ENCODE measurements at places on chromosomes 2 and 18.
A peak's percentile ranks its signal among the peaks of the same experiment; 100 is the strongest.

GRCh38 chr2:223044092-223044836 lies 7.7 kb upstream of the KCNE4 start:
- no peak for DNase-seq

DNA sequence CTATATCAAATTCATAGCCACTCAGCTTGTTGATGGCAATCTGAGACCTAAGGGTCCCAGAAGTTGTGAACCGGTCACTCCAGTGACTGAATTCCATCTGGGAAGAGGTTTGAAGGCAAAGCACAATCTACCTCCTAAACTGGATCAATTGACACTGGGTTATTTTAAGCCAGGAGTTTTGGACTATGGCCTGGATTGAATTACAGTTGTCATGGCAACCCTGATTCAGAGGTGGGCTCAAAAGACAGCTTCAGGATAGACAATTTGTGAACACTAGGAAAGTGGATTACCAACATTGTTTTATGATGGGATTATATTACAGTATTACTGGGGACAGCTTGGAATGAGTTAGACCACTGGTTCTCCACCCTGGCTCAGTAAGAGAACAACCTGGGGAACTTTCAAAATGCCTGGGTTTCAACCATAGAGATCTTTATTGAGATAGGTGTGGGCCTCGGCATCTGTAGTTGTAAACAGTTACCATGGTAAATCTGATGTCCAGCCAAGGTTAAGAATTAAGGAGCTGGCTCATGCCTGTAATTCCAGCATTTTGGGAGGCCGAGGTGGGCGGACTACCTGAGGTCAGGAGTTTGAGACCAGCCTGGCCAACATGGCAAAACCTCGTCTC lies 58.8 kb downstream of the MFSD6 start:
- no peak for DNase-seq

GRCh38 chr2:9008951-9009664 lies 5.6 kb upstream of the MBOAT2 start:
- DNase-seq = no peak

DNA sequence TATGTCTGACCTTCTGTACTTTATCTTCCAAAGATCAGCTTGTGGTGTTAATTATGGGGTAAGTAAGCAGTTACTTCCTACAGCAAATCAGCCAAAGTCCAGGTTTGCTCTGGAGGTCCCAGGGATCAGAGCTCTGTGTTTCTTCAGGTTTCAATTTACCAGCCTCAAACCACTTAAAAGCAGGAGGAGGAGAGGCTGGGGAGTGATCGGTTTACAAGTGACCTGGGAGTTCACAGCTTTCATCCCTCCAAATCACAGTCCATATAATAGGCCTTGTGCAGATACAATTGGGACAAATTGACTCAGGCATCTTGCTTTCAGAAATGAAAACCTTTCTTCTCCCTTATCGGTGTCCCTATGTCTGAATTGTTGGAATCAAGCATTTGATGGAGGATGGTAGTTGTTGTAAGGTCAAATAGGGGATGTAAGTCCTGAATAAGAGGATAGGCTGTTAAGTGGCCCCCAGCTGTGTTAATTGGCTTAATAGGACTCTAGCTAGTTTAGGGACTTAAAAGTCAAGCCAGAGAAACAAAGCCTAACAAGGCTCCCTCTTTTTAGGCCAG lies 188.0 kb upstream of the NT5C1B start:
- DNase-seq = no peak

GRCh38 chr18:41165625-41166024 lies 789.4 kb upstream of the PIK3C3 start:
- DNase-seq = no peak

DNA sequence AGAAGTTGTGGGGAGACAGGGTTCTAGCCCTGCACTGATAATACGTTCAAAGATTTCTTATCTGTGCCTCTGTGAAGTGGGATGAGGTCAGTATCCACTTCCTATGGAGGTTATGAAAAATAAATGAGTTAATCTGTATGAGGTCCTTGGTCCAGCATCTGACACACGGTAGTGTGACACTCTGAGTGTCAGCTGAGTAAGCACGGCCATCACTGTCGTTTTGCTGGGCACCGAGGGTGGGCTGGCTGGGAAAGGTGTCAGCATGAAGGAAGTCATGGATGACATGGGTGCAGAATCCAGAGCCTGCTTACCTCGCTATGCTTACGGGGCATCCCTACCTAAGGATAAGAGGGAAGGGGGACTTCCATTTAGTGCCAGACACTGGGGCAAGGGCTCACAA lies 150.3 kb downstream of the INHBB start:
- no peak for DNase-seq

- DNase-seq = no peak
Observed at GRCh38 chr2:24511894-24512293, 20.8 kb downstream of the NCOA1 start.

DNA sequence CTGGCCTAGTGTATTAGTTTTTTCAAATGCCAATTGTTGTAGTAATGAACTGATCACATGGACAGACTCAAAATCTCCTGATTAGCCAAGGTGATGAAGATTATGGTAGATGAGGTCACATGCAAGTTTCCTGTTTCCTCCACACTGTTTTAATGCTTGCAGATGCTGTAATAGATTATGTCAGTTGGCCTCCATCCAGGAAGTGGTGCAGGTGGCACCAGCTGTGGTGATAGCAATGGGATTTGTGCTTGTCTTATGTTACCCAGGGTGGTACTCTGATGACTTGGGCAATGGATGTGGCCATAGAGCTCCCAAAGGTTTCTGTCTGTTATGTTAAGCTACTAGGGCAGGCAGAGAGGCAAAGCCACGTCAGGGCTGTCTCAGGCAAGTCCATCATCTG lies 332.9 kb upstream of the DDX18 start:
- DNase-seq = no peak

DNA sequence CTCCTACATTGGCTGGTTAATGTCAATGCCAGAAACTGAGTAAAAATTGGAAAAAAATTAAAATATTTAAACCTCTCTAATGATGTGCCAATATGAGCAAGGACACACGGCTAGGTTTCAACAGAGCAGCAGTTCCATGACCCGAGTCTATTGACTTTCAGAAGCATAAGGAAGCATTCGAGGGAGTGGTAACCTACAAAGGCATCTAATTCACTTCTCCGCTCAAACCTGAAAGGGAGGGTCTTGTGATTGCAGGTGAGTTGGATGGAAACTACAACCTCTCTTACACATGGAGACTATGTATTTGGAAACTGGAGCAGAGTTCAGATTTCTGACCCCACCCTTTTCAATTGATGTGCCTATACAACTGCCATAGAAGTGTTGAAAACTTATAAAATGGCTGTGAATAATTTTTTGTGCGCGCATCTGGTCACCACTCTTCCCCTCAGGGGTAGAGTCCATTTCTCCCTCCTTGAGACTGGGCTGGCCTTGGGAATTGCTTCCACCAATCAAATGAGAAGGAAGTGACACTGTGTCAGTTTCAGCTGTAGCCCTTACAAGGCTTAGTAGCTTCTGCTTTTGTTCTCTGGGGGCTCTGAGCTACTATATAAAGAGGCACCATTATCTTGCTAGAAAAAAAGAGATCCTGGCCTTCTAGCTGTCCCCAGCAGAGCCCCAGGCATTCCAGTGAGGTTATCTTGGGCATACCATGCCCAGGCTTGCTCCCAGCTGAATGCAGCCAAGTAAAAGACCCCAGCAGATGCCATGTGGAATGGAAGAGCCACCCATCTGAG lies 278.0 kb downstream of the EPHA4 start:
- DNase-seq = no peak

- no peak for DNase-seq
Observed at GRCh38 chr18:36903215-36903928, 74.4 kb downstream of the KIAA1328 start.

DNA sequence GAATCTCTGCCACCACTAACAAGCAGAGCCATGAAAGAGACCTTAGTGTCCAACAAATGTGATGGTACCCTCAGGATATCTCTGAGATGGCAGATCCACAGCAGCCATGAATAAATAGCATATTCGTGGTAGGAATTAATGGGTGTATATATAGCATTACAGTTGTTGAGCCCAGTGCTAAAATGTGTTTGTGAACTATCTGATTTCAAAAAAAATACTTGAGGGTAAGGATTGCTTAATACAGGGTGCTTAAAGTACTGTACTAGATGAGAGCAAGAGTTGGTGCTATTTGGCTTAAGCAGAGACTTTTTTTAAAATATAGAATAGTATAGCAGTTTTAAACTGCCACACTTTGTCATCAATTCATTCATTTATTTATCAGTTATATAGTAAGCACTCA lies 101.5 kb upstream of the GALNT5 start:
- no peak for DNase-seq

- DNase-seq = no peak
Observed at GRCh38 chr18:44592639-44593038, 88.0 kb upstream of the SETBP1 start.

DNA sequence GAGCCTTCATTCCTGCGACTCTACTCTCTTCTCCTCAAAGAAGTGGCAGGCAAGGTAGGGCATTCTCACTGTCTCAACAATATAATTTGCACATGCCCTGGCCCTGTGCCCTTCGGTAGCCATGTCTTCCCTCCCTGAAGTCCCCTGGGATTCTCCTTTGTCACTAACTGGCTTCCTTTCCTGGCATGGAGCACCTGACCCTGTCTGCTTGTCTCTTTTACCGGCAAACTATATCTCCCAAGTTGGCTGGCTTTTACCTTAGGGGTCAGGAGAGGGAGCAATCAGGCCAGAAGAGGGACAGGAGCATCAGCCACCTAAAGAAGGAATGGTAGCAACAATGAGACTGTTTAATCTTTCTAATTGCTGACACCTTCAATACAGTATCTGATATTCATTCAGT lies 51.9 kb upstream of the RMDN2 start:
- no peak for DNase-seq

- no peak for DNase-seq
Observed at GRCh38 chr18:44830581-44830980, 149.9 kb downstream of the SETBP1 start.

DNA sequence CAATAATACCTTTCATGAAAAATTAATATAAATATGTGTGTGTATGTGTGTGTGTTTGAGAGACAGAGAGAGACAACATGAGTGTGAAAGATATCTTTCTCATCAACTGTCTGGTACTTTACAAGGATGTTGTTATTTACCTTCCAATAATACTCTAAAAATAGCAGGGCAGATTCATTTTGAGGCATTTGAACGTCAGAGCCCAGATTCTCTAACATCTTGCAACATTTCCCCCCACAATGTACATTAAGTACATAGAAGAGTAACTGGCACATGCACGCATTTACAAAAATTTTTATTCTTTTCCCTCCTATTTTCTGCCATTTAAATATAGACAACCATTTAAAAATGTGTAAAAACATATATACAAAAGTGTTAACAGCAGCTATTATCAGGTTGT lies 100.9 kb downstream of the PID1 start:
- no peak for DNase-seq

- no peak for DNase-seq
Observed at GRCh38 chr2:12045864-12046291, 299.4 kb downstream of the LPIN1 start.

GRCh38 chr2:8544171-8544785 lies 137.6 kb upstream of the ID2 start:
- no peak for DNase-seq

- no peak for DNase-seq
Observed at GRCh38 chr2:207682557-207682956, 28.9 kb upstream of the CCNYL1 start.

DNA sequence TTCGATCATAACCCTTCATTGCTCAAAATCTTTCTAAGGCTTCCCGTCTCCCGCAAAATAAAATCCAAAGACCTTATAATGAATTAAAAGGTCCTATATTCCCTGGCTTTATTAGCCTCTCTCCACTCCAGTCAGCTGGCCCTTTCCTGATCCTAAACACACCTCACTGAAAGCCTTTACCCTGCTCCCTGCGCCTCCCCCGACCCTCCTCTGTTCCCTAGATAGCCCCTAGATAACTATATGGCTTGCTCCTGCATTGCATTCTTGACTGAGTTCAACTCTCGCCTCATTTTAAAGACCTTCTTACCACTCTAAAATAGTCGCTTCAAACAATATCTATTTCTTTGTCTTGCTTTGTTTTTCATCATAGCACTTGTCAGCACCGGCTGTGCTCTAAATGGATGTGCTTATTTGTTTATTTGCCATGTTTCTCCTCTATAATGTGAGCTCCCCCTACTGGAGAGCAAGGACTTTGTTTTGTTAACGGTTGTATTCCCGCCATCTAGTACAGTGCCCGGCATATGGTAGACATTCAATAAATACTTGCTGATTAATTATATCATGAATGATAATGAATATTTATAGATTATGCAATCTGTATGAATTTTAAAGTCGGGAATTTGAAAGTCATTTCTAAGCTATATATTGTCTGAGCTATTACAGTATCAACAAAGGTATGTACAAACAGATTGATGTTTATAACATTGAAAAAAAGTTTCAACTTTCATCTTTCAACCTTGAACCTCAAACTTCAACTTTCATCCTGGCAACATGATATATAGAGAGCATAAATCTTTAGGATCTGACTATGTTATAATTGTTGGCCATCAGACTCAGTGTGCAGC lies 32.4 kb upstream of the VIT start:
- peak; percentile 31 for DNase-seq
